Renal cortex interstitium (tissue), 15 donors: ENCODE measurements at places on chromosomes 2 and 18. TPM values are rescaled to one million over a fixed set of nuclear protein-coding genes. Genes with fewer than 3 reads are reported as not detected.

The CFAP65 gene
- 0.36 TPM for polyA plus RNA-seq

The CCBE1 gene
- polyA plus RNA-seq, result 35.2 TPM

The CD8B2 gene
- polyA plus RNA-seq, result 0.20 TPM

The FKBP7 gene
- 49.3 TPM for polyA plus RNA-seq

The ACTG2 gene
- polyA plus RNA-seq, result 0.51 TPM

The CCDC150 gene
- polyA plus RNA-seq, result 27.5 TPM

The IL1RL1 gene
- polyA plus RNA-seq, result 0.42 TPM

The EDAR gene
- 2.8 TPM for polyA plus RNA-seq

The NAT8 gene
- 28.2 TPM for polyA plus RNA-seq
